ENCODE measurements at places on chromosomes 1 and 21.

- no peak for DNase-seq
These were observed 35.8 kb downstream of the SPEN start for GRCh38 chr1:15883326-15883725.

- no peak for DNase-seq
These were observed 52.6 kb downstream of the DESI2 start for GRCh38 chr1:244705261-244706234.

DNA sequence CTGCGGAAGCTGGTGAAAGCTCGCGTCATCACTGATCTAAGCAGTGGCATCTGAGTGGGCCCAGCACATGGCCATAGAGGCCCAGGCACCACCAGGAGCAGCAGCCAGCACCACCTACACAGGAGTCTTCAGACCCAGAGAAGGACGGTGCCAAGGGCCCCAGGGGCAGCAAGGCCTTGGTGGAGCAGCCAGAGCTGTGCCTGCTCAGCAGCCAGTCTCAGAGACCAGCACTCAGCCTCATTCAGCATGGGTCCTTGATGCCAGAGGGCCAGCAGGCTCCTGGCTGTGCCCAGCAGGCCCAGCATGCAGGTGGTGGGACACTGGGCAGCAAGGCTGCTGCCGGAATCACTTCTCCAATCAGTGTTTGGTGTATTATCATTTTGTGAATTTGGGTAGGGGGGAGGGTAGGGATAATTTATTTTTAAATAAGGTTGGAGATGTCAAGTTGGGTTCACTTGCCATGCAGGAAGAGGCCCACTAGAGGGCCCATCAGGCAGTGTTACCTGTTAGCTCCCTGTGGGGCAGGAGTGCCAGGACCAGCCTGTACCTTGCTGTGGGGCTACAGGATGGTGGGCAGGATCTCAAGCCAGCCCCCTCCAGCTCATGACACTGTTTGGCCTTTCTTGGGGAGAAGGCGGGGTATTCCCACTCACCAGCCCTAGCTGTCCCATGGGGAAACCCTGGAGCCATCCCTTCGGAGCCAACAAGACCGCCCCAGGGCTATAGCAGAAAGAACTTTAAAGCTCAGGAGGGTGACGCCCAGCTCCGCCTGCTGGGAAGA is 3.2 kb upstream of the ARTN start:
- no peak for DNase-seq

GRCh38 chr1:50251702-50252101 is 143.0 kb downstream of the ELAVL4 start:
- DNase-seq: no peak

DNA sequence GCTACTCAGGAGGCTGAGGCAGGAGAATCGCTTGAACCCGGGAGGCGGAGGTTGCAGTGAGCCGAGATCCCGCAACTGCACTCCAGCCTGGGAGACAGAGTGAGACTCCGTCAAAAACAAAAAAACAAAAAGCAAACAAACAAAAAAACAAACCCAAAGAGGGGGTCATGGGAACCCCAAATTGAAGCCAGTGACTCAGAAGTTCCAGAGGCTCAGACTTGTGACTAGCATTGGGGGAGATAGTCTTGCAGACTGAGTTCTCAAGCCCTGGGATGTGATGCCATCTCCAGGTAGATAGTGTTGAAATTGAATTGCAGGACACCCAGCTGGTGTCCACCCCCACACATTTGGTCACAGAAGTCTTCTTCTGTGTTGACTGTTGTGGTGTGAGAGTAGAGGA is 24.9 kb upstream of the ENO1 start:
- DNase-seq: no peak

- no peak for DNase-seq
These were observed 6.4 kb downstream of the RPS6KC1 start for GRCh38 chr1:213057264-213058059.

DNA sequence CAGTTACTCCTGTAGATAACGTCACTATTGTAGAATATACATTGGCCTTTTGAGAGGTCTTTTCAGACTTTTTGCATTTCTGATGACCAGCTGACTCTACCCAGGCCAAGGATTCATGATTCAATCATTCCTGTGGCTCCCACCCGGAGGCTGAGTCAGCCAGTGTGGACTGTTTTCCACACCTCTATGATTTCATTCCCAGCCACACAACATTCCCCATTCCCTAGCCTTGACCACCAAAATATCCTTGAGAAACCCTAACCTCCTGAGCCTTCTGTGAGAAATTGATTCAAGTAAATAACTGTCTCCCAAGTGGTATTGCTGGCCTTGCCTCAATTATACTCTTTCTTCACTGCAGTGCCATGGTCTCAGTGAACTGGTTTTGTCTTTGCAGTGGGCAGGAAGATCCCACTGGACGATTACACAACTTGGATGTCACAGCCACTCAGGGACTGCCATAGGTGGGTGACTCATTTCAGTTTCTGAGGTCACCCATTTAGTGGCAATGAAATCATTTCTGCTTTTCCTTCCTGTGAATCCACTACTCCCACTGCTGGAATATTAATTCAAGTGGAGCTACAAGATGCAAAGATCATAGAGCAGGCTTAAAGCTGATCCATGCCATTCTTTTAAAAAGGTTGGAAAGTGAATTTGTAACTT is 518.6 kb upstream of the ZP4 start:
- peak; percentile 3 for DNase-seq

GRCh38 chr1:154239491-154239890 is 18.7 kb downstream of the UBAP2L start:
- no peak for DNase-seq

DNA sequence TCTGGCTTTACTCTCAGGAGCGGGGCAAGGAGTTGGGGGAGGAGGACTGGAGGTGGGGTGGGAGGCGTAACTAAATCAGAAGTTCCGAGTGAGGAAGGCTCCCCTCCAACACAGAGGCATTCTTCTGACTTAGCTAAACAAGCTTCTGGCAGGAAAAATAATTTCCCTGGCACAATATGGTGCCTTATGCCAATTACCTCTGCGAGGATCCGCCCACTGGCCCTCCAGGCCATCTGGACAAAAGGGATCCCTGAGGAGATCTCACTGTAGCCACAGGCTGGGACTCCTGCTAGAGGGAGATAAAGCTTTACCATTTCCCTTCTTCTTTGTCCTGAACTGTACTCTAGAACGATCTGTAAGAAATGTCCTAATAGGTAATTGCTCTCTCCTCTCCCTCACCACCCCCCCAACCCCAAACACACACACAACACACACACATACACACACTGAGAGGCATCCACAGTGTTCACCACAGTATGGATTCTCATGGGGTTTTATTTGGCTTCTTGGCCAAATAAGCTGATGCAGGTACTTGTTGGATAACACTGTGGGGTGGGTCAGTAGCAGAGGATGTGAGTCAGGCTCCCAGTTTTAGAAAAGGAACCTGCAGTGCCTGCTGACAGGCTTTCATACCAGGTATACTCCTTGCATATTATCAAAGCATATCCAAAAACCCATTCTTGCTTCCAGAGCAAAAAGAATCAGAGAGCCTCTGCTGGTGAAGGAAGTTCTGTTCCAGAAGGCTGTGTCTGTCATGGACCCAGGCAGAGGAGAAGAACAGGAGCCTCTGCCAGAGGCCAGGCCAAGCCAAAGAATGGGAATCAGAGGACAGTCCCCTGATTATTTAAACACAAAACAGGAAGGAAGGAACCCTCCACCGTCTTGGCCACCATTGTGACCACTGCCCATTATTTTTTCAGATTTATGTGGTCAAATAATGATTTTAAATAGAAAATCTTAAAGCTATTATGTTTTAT is 169.1 kb downstream of the C1orf21 start:
- DNase-seq: no peak

GRCh38 chr1:33402206-33402605 is 28.7 kb downstream of the PHC2 start:
- DNase-seq: no peak

GRCh38 chr1:151175863-151176262 is at the start of gene TMOD4:
Gene TMOD4 (minus strand): TSS chr1:151175981. CDS start chr1:151174875, 1,106 bp downstream.
- peak; percentile 41 for DNase-seq

- no peak for DNase-seq
These were observed 58.3 kb upstream of the MAP1LC3C start for GRCh38 chr1:242056988-242057744.

DNA sequence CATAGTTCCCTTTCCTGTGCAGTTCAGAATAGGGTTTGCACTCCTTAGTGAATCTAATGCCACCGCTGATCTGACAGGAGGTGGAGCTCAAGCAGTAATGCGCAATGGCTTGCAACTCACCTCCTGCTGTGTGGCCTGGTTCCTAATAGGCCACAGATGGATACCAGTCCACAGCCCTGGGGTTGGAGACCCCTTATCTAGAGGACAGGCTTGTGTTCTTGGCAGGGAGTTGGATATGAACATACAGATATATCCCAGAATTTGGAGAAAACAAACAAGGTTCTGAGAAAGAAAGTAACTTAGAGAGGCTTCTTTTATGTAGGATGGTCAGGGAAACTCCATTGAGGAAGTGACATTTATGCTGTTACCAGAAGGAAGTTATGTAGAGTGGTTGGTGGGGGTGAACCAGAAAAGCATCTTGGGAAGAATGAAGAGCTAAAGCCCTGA is 5.1 kb upstream of the PTPRC start:
- no peak for DNase-seq

- DNase-seq: no peak
These were observed 22.5 kb downstream of the ZMYND12 start for GRCh38 chr1:42433369-42433768.

- no peak for DNase-seq
These were observed 8.8 kb downstream of the OBSCN start for GRCh38 chr1:228216371-228217320.

DNA sequence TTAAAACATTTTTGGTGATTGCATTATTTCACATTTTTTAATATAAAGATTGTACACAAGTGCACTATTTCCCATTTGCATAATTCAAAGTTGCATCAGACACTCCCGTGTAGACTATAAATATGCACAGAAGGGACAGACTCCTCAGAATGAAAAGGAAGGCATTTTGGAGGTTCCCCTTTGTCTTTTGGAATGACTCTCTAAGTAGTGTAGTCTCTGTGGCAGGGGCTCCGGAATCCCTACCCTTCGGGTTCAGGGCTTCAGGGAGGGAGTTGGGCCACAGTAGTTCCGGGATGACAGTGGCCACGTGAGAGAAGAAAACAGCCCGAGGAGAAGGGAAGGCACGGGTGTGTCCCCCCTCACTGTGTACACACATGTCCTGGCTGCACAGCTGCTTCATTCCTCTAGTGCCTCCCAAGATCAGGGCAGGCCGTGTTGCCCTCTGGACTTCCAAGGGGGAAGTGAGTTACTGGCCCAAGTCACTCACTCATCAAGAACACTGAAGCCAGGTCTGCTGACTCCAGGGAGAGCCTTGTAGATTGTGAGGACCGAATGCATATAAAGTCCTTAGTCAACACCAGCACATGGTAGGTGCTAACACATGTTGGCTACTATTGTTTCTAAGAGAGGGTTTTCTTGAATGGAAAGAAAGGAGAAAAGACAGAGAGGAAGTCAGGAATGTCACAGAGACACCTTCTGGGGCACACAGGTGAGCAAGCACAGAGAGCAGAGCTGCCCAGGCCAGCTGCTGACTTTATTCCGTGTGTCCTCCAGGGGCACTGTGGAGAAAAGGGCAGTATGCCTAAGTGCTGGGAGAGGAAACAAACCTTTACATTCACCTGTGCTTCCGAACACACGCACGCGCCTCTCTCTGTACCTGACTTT is 39.8 kb downstream of the LHX4 start:
- peak; percentile 35 for DNase-seq

- no peak for DNase-seq
These were observed 1.7 kb downstream of the ANGPTL3 start for GRCh38 chr1:62599044-62599443.

- DNase-seq: no peak
These were observed 3.1 kb upstream of the TDRD5 start for GRCh38 chr1:179588425-179589024.
